ENCODE measurements at places on chromosomes 2 and 18.
A peak's percentile ranks its signal among the peaks of the same experiment; 100 is the strongest.

DNA sequence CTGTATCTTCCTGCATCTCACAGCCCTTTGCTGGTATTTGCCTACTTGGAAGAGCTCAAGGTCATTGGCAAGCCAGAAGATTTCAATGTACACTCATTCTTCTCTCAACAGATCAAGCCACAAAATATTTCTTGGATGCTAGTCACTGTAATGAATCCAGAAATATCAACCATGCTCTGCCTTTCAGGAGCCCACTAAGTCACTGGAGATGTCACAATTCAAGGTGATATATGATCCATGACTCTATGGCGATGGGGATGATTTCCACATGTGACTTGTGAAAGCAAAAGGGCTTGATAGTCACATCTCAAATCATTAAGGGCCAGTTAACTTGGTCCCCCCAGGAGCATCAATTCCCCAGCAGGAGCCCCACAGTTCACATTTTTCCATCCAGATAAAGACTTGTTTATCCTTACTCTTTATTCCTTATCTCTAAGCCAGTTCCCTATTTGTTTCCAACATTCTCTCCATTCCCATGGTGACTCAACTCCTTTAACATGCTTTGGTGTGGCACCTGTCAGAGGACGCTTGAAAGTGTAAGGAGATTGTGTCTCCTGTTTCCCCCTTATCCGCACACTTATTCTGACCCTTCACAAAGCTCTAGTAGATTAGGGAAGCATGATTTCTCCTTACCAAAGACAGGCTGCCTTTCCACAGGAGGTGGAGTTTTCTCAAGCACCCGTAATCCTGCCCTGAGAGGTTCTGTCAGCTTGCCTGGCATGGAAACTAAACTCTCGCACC, 15.8 kb downstream of the PKDCC start:
- H3K27ac ChIP-seq = no peak overlapping the region
- no peak for DNase-seq
- H3K4me1 ChIP-seq = no peaks in the 10 kb centered on the region

- H3K36me3 ChIP-seq = no peaks in the 10 kb centered on the region
- H3K4me1 ChIP-seq = peaks cover 6% of the 10 kb centered on the region
- H3K4me3 ChIP-seq = no peak overlapping the region
- DNase-seq = no peak
- H3K27me3 ChIP-seq = no peaks in the 10 kb centered on the region
Observed at GRCh38 chr2:130241041-130241707, 42.9 kb upstream of the TUBA3E start.

DNA sequence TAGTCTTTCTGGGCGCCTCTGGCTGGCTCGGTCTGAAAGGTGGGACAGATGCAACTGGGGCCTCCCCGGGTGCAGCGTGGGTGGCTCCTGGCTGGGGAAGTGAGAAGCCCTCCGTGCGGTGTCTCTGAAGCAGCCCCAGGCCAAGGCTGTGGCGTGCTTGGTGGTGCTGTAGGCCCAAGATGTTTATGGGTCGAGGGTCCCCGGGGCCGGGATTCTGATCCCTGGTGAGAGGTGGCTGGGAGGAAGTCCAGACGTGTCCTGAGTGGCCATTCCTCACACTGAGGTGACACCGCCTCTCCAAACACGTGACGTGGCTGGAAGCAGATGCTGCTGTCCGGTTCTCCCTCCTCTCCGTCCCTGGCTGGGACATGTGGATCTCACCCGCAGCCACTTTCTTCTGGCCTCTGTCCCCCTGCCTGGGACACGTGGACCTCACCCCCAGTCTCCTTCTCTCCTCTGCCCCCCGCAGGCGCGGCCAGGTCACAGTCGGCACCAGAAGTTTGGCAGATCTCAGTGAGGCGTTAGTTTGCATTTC, 12.6 kb downstream of the RTP5 start:
- no peak for DNase-seq
- peaks cover 6% of the 10 kb centered on the region for H3K27me3 ChIP-seq
- H3K36me3 ChIP-seq = peaks cover 13% of the 10 kb centered on the region
- peak overlapping the region; percentile 88 for H3K27ac ChIP-seq

- H3K27me3 ChIP-seq = no peaks in the 10 kb centered on the region
- H3K27ac ChIP-seq = no peak overlapping the region
- peaks cover under 1% of the 10 kb centered on the region for H3K36me3 ChIP-seq
- H3K4me1 ChIP-seq = peaks cover 15% of the 10 kb centered on the region
Observed at GRCh38 chr2:168660870-168661862, 141.3 kb upstream of the NOSTRIN start.
